ENCODE measurements at places on chromosomes 7 and 10.

DNA sequence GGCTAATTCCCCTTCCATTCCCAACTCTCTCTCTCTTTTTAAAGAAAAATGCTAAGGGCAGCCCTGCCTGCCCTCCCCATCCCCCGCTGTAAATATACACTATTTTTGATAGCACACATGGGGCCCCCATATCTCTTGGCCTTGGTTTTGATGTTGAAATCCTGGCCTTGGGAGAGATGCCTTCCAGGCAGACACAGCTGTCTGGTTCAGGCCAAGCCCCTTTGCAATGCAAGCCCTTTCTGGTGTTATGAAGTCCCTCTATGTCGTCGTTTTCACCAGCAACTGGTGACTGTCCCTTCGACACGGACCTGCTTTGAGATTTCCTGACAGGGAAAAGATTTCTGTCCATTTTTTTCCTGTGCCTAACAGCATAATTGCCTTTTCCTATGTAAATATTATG lies 3.0 kb downstream of the ADRA2A start:
- DNase-seq: no peak

GRCh38 chr7:139900326-139900725 lies 71.3 kb downstream of the TBXAS1 start:
- DNase-seq: no peak

- no peak for DNase-seq
Observed at GRCh38 chr7:152035817-152036216, 10.3 kb downstream of the GALNT11 start.

DNA sequence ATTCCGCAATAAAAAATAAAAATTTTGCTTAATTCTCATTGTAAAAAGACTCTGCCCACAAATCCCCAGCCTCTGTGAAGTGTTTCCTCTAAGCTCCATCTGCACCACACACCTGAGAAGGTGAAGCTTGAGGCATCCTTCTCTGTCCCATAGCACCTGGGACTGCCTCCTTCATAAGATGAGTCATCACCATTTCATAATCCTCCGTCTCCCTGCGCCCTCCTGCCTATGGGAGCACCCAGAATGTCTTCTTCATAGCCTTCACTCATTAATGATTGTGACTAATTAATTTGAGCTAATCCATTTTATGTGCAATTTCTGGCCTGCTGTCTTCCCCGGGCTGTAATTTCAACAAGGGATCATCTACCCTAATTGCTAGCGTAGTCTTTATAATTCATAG lies 90.3 kb downstream of the WDR11 start:
- no peak for DNase-seq

GRCh38 chr10:2592360-2593160 lies 474.8 kb upstream of the PFKP start:
- DNase-seq: no peak

GRCh38 chr7:44218418-44219201 lies 17.8 kb downstream of the YKT6 start:
- DNase-seq: no peak

DNA sequence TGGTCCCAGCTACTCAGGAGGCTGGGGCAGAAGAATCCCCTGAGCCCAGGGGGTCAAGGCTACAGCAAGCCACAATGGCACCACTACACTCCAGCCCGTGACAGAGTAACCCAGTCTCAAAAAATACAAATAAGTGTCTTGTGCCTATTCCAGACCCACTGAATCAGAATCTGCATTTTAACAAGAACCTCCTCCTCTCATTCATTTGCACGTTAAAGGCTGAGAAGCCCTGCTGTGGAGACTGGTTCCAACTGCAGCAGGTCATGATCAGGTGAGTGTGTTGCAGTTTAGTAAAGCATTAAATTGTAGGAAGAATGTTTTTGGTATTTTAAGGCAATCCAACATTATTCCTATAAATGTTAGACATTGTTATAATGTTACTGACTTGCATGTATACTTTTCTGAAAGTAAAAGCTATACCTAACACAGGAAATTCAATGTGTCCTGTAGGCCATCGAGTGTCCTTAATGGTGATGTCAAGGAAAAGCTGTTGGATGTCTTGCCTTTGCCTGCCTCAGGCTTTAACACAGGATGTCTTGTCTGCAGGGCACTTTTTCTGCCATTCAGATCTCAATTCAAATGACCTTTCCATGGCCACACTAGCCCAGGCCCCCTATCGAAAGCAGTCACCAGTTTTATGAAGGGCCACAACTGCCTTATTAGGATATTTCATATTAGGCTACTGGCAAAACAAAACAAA lies 30.4 kb downstream of the MKRN1 start:
- no peak for DNase-seq

DNA sequence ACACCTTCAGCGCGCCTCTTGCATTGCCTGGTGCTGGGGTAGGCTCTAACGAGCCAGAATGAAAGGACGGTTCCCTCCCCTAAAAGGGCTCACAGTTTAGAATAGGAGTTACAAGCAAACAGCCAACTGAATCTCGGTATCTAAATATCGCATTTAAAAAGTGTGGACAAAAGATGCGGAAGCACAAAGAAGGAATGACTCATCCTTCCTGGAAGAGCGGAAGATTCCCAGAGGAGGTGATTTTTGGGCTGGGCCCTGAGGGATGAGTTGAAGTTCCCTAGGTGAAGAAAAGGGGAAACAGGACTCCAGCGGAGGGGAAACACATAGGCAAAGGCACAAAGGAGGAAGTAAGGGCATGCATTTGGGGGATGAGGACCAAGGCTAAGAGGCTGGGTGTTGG lies 29.9 kb downstream of the SRRM3 start:
- no peak for DNase-seq

DNA sequence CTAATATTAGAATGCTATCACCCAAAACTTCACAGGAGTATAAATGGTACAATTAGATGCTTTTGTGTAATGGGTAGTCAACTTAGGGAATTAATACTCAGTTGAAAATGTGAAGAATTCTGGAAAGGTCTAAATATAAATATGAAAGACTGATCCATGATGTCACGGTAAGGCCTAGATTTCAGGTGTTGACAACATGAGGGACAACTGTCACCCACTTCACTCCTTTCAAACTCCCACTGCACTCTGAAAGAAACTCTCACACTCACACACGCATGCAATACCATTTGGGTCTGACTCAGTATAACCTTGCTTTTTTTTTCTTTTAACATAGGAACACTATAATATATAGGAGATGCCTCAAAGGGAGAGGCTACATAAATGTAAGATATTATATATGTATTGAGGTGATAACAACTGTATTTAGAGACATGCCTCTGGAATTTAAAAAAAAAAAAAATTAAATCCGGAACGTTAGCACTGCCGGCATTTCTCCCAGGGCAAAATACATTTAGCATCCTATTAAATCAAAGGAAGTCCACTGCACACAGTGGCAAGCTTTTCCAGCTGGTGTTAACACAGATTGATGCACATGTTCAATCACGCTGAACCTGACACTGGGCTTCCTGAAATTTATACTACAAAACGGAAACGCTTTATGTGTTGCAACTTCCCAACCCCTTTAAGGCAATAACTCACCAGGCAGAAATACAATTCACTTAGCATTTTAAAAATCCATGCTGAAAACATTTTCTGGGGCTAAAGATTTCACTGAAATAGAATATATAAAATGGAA lies 74.9 kb downstream of the RSU1 start:
- DNase-seq: no peak

DNA sequence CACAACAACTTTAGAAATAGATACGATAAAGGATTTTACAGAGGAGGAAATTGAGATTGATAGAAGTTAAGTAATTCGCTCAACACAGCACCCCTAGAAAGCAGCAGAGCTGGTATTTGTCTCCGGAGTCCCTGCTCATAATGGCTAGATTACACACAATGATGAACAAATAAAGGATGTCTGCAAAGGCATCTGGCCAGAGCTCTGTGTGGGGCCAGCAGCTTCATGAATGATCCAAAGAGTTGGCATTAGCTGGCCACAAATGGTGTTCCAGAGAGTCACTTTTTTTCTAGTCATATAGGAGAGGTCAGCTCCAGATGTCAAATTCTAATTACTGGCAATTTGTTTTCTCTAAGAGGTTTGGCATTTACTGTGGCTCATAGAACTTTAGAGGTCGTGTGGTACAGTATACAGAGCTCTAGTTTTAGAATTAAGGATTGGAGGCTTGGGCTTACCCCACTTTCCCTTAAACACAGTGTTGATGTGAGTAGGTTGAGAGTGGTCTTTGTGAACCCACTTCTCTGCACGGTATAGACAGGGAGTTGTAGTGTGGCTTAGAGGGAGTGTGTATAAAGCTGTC lies 186.2 kb downstream of the BICC1 start:
- DNase-seq: no peak

DNA sequence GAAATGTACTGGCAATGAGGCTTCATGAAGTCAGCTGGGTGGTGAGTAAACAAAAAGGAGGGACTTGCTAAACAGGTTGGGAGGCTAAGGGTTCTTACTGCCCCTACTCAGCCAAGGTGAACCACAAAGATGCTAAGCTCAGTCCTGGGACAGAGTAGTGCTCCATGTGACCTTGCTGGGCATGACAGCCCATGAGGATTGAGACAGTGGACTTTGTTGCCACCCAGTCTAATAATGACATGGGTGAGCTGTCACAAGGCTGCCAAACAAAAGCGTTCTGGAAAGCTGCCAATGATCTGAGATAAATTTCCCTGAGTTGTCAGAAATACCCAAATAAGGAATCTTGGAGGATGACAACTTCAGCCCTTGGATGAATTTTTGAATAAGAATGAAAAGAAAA lies 75.2 kb downstream of the CLEC2L start:
- DNase-seq: no peak

DNA sequence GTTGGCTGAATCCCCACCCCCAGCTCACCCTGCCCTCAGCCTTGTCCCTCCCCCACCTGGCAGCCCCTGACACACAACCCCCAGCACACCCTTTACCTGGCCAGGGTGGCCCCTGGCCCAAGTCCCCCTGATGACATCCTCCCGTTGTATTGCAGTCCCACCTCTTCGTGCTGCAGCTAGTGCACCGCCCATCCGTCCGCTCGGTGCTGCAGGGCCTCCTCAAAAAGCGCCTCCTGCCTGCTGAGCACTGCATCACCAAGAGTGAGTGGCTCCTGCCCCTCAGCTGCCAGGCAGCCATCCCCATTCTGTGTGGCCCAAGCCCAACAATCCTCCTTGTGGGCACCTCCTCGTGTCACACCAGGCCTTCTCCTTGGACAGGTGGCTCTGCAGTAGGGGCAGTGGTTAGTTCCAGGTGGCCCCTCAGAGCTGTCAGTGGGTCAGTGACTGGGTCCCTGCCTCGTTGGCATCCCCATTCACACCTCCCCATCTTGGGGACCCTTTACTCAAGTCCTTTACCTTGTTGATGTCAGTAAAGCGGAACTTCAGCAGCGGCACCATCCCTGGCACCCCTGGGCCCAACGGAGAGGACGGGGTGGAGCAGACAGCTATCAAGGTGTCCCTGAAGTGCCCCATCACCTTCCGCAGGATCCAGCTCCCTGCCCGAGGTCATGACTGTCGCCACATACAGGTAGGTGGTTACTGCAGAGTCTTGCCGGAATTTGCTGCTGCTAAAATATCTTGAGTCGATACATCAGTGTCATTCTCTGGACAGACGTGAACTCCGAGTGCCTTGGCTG lies 14.3 kb downstream of the ZMIZ2 start:
- DNase-seq: no peak

GRCh38 chr7:29921404-29922010 lies 68.1 kb downstream of the SCRN1 start:
- DNase-seq: peak; percentile 6

DNA sequence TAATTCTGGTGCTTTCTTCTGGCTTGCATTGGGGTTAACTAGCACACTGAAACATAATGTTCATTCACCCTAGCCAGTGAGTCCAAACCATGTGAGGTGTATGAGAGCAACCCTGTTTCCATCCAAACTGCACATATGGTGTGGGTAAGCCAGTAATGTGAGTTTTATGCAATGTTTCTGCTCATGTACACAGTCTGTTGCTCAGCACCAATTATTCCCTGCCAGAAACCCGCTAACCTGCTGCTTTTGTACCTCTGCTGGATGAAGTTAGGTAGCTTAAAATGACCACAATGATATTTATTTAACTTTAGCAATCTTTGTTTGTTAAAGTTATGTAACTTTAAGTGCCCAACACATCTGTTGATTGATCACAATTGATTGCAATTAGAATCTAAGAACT lies 93.7 kb upstream of the RPA3 start:
- no peak for DNase-seq

DNA sequence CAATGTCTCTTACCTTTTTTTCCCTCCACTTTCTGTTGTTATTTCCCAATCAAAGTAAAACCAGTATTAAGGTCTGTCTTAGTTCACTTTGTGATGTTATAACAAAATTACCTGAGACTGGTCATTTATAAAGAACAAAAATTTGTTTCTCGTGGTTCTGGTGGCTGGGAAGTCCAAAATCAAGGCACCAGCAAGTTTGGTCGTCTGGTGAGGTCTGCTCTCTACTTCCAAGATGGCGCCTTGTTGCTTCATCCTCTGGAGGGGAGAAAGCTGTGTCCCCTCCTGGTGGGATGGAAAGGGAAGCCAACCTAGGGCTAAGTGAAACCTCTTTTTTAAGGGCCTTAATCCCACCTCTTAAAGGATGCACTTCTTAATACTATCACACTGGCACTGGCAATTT lies 22.3 kb upstream of the INSYN2A start:
- no peak for DNase-seq

- DNase-seq: no peak
Observed at GRCh38 chr7:144137501-144137900, 14.5 kb downstream of the OR2A14 start.

- DNase-seq: no peak
Observed at GRCh38 chr10:11876324-11876723, 53.2 kb downstream of the PROSER2 start.
